T follicular helper cell (primary cell): ENCODE measurements at places on chromosomes 6 and 20.

GRCh38 chr6:11292594-11293236 lies 60.2 kb upstream of the NEDD9 start:
- DNase-seq = no peak

GRCh38 chr6:52725143-52725534 lies 38.1 kb downstream of the GSTA2 start:
- no peak for DNase-seq

DNA sequence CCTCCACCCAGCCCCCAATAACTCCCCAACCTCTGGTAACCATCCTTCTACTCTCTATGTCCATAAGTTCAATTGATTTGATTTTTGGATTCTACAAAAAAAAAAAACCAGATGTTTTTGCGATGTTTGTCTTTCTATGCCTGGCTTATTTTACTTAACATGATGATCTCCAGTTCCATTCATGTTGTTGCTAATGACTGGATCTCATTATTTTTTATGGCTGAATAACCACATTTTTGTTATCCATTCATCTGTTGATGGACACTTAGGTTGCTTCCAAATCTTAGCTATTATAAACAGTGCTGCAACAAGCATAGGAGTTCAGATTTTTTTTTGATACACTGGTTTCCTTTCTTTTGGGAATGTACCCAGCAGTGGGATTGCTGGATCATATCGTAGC lies 98.8 kb downstream of the LYRM2 start:
- DNase-seq = no peak

DNA sequence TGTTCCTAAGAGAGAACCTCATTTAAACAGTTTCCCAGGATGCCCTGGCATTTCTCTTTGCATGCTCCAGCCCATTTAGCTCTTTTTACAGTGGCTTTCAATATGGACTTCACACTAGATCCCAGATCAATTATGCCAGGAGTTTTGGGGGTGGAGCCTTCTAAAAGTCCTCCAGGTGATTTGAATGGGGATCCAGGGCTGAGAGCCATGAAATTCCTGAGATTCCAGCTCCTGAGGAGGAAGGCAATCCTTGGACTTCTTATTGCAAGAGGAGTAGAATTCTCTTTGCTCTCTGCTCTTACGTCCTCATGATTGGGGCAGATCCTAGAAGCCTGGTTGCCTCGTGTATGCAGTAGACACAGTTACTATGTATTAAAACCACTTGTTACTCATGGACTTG lies 184.2 kb downstream of the DHX35 start:
- no peak for DNase-seq

DNA sequence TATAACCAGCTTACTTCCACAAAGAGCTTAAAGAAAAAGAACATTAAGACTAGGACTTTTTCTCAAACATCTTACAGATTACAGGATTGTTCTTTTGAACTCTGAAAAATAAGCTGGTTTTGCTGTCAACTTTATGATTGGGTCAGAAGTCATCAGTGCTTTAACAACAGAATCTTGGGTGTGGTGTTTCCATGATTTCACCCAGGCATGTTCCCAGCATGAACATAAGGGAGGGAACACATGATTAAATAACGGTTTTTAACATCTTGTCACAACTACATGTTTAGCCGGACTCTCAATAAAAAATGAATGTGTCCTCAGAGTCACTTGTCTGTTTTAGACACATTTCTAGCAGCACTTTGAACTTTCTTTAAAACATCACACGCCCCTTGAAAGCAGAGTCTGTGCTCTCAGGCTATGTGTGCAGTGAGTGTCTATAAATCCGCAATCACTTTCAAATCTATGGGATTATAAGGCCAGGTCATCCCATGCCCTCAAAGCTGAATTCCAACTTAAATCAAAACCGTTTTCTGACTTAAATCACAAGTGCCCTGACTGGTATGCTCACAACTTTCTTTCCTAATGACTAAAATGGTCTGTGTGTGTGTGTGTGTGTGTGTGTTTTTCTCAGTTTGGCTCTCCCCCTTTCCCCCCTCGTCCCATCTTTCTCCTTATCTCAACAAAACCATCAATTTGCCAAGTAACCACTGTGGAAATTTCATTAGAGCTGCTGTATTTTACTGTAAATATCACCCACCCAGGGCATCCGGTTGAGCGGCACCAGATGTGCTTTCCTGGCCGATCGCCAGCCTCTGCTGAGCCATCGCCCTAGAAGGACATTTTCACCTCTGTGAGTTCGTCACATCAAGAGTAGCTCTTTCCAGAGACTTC lies 216.8 kb upstream of the DTNBP1 start:
- no peak for DNase-seq

- DNase-seq = no peak
Observed at GRCh38 chr20:62476056-62476838, 452 bp upstream of the GATA5 start.

DNA sequence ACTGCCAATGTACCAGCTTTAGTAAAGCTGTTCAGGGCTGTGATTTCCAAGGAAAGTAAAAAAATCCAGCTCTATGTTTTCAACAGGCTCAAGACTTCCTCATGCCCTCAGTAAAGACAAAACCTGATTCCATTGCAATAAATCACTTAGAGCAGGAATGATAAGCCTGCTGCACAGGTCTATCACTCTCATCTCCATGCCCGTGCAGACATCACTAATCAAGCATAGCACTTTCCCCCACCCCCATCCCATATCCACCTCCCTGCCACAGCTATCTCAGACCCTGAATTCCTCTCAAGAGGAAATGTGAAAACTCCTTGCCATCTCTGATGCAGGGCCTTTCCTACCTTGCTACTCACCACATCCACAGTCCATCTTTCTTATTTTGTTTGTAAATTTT lies 554.9 kb downstream of the MAFB start:
- DNase-seq = no peak
